ENCODE measurements at places on chromosomes 1 and 21.

- DNase-seq = no peak
Observed at GRCh38 chr21:29657240-29657989, 282.4 kb downstream of the GRIK1 start.

- no peak for DNase-seq
Observed at GRCh38 chr1:59596956-59597355, 217.8 kb upstream of the HOOK1 start.

GRCh38 chr1:224542783-224543440 lies 73.2 kb upstream of the CNIH3 start:
- no peak for DNase-seq

DNA sequence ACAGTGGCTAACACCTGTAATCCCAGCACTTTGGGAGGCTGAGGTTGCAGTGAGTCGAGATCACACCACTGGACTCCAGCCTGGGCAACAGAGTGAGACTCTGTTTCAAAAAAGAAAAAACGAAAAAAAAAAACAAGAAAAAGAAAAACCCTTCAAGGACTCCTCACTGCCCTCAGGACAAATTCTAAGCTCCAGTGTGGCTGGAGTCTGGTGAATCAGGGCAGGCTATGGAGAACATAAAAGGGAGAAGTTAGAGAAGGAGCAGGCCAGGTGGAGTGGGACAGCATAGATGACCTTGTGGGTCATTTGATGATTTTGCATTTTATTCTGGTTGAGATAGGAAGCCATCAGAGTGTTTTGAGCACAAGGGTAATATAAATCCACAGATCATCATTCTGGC lies 12.5 kb upstream of the UAP1 start:
- DNase-seq = no peak

DNA sequence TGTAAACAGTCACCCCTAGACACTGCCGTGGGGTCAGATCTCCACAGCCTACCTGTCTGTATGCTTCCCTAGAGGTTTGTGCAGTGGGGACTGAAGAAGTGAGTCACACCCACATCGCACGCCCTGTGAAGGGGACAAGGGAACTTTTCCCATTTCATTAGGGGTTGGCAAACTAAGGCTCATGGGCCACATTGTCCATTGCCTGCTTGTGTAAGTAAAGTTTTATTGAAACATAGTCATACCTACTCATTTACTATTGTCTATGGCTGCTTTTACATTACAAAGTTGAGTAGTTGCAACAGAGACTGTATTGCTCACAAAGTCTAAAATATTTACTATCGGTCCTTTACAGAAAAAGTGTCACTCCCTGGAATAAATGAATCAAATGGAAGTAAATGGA lies 2.5 kb upstream of the FGGY start:
- no peak for DNase-seq

DNA sequence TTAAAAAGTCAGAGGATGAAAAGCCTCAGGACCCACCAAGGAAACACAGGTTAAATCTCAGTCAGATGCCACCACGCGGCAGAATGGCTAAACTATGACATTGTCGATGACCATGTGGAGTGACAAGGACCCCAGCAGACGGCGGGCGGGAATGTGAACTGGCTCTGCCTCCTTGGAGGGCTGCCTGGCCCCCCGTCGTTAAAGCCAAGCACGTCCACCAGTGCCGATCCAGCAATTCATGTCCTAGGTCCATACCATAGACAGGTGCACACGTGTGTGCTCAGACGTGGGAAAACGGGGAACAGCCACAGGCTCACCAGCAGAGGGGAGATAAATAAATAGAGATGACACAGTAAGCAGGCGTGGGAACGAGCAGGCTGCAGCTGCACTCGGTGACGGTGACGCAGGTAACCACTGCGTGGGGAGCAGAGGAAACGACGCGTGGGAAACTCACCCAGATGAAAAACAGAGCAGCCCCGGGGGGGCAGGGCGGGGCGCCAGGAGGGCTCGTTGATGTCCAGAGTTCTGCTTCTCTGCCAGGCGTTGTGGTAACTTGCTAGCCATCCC lies 28.3 kb upstream of the PCBP3 start:
- DNase-seq = peak; percentile 74

DNA sequence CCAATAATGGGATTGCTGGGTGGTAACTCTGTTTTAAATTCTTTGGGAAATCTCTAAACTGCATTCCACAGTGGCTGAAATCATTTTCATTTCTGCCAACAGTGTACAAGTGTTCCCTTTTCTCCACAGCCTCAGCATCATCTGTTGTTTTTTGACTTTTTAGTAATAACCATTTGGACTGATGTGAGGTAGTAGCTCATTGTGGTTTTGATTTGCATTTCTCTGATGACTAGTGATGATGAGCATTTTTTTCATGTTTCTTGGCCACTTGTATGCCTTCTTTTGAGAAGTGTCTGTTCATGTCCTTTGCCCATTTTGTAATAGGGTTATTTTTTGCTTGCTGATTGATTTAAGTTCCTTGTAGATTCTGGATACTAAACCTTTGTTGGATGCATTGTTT lies 131.9 kb upstream of the B3GALT2 start:
- no peak for DNase-seq

DNA sequence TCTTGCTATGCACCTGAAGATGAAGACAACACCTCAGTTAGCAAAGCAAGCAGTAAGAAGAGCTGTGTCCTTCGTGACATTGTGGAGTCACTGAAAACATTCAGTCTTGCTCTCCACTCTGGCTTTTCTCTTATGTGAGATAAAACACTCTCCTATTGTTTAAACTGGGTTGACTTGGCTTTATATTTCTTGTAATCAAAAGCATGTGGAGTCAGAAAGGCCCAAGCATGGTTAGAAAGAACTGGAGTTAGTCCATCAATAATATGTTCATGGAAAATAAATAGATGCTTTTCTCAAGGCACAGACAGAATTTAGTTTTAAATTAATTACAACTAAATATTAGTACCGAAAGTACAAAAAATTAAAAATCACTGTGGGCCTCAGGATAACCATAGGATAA lies 61.7 kb downstream of the UBE2U start:
- no peak for DNase-seq

DNA sequence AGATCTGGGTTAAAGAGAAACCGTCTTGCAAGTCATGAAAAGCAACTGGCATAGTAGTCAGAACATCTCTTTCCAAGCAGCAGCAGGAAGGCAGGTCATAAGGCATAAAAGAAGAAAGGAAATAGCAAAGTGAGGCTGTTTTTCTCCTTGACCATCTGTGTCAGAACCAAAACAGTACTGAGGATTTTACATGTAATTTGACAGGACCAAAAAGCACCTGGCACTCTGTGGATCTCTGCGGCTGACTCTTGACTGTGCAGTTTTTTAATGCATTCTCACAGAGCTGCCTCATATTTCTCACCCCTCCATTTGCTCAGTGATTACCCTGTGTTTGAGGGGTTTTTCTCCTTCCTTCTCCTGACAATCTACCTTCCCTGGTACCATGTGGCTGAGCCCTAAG lies 17.7 kb downstream of the TBX15 start:
- DNase-seq = no peak

DNA sequence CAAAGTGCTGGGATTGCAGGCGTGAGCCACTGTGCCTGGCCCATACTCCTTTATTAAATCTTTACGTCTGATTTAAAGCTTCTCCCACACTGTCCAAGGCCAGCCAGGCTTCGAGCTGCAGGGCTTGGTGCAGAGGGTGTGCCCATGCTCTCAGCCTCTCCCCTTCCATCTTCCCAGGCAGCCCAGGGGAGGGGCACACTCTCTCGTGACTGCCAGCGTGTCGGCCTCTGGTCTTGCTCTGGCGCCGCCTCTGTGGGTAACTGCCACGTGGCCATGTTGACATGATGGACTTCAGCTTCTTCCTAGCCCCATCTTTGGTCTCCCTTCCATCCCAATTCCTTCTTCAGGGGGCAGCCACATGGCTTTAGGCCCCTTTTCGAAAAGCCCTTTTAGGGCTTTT lies 4.7 kb downstream of the GPR137B start:
- DNase-seq = no peak

GRCh38 chr1:76278711-76279100 lies 204.2 kb downstream of the ST6GALNAC3 start:
- DNase-seq = no peak

- DNase-seq = no peak
Observed at GRCh38 chr1:236021424-236022135, 43.3 kb downstream of the NID1 start.

- no peak for DNase-seq
Observed at GRCh38 chr1:22868331-22868730, 104.3 kb downstream of the LACTBL1 start.

GRCh38 chr1:3257788-3258187 lies 188.8 kb downstream of the PRDM16 start:
- DNase-seq = no peak

- no peak for DNase-seq
Observed at GRCh38 chr1:204598319-204598969, 82.2 kb downstream of the MDM4 start.

GRCh38 chr1:32622806-32623681 lies 27.3 kb downstream of the ZBTB8OS start:
- DNase-seq = no peak

DNA sequence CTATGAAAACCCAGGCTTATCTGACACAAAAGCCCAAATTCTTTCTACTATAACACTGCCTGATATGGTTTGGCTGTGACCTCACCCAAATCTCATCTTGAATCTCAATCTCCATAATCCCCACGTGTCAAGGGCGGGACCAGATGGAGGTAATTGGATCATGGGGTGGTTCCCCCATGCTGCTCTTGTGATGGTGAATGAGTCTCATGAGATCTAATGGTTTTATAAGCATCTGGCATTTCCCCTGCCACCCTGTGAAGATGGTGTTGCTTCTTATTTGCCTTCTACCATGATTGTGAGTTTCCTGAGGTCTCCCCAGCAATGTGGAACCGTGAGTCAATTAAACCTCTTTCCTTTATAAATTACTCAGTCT lies 123.3 kb upstream of the USP24 start:
- no peak for DNase-seq

DNA sequence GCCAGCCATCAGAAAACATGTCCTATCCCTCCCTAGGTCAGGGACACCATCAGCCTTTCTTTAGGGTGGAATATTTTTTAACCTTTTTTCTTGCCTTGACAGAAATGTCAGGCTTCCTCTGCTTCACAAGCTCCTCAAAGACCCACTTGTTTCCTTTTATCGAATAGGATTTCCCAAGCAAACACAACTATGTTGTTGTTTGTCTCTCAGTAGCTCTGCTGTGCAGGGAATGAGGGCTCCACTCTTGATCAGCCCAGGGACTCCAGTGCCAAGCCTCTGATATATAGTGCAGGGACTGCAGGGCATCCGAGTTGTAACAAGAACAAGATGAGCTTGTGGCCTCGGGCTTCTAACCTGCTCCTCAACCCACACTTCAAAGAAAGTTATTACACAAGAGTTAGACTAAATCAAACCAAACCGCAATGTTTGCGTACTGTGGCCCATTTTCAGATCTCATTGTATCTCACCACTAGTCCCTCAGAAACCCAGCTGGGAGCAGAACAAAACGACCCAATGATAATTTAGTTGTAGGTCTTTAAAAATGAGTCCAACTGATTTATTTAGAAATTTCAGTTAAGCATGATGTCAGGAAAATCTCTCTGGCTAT lies 108.1 kb downstream of the ATG4C start:
- no peak for DNase-seq

GRCh38 chr1:238331557-238331956 lies 440.8 kb upstream of the ZP4 start:
- no peak for DNase-seq

DNA sequence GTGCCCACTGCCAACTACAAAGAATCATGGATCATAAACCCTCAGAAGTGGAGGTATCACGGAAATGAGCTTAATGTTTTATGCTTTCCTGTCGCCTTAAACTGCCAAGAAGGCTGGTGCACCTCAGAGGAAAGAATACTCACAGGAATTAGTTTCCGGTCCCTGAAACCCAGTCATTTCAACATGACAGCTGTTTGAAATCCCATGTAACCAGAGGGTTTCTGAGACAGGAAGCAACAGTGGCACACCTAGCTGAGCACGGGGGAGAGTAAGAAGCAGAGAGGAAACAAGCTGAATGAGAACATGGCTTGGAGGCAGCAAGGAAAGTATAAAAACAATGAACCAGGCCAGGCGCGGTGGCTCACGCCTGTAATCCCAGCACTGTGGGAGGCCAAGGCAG lies 3.9 kb downstream of the JAK1 start:
- DNase-seq = no peak

DNA sequence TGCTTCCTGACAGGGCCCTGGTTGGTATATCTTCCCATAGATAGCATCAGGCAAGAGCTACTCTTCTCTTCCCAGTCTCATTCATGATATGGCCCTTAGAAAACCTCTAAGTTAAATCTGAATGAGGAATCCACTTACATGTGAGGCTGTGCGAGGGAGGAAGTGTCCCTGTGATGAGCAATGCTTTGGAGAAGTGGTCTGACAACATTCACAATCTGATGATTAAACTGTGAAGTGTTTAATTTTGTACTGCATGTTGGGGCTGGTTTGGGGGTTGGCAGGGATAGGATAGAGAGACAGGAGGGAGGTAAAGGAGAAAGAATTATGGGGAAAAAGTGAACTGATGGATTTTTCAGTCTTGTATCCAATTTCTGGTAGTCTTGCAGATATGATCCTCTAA lies 421.2 kb upstream of the DAB1 start:
- no peak for DNase-seq

DNA sequence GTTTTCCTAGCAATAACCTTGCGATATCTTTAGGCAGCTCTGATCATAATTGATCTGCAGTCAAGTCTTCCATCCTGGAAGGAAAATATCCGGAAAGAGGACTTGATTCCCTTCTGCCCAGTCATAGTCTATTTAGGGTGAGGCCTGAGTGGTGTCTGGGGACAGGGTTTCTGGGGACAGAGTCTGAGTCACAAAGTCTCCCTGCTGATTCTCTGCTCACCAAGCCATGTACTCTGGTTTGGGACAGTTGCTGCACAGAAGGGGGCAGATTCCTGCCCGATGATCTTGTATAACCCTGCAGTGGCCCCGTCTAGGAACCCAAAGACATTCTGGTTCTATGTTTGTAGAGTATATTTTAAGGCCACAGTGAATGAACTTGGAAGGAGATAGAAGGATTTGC lies 178.8 kb downstream of the KCNJ6 start:
- no peak for DNase-seq

DNA sequence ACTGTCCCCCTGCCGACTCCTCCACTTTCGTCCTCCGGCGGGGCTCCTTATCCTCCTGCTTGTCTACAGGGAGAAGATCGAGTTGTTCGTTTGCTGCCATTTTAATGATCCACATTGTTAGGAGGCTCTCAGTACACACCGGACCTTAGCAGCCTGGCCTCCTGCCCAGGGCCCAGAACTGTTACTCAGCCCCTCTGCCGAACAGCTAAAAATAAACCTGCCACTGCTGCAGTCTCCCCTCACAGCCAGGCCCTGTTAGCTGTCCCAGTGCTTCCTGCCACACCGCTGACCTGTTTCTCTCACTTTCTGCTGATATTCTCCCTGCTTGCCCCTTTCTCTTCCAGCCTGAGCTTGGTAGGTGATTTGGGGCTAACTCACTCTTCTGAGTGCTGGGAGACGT lies 8.3 kb downstream of the MAPKAPK2 start:
- DNase-seq = no peak

GRCh38 chr21:37827913-37828312 lies 88.3 kb downstream of the KCNJ6 start:
- DNase-seq = no peak

- no peak for DNase-seq
Observed at GRCh38 chr1:7117399-7118281, 332.4 kb downstream of the CAMTA1 start.

GRCh38 chr1:201697174-201697573 lies 131.8 kb upstream of the IPO9 start:
- DNase-seq = no peak

- DNase-seq = no peak
Observed at GRCh38 chr1:164756741-164757140, 197.8 kb downstream of the PBX1 start.
